ENCODE measurements at places on chromosomes 1 and 21.

DNA sequence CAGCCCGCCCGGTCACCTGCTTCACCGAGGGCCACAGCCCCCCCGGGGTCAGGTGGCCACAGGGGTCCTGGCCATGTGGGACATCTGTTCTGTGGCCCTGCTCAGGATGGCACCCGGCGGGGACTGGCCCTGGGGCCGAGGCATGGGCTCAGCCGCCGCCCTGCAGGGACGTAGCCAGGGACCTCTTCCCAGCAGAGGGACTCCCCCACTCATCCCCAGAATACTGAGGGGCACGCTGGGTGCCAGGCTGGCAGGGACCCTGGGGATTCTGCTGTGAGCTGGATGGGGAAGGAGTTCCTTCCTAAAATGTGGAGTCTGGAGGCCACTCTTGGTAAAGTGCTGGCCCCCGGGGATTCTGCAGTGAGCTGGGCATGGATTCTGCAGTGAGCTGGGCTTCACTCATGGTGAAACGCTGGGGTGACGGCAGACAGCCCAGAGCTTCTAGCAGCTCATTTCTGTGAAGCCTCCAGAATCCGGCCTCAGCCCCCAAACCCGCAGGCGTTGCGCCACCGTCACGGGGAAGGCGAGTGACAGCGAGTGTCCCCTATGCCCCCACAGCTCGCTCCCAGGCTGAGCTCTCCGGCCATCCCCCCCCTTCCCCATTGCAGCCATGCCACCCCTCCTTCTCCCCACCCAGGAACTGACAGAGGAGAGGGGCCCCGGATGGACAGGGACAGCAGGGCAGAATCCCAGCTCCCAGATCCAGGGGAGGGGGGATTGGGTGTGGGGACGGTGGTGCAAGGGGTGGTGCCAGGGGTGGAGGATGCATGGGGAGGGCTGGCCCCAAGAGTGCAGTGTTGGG lies 1.4 kb downstream of the ITGB2 start:
- peaks cover 7% of the 10 kb centered on the region for H3K36me3 ChIP-seq
- no peak for DNase-seq
- H3K4me3 ChIP-seq, result peak overlapping the region; percentile 76
- H3K27ac ChIP-seq, result peak overlapping the region; percentile 78
- peaks cover 13% of the 10 kb centered on the region for H3K4me1 ChIP-seq

GRCh38 chr1:41101950-41102607 lies 80.6 kb upstream of the SLFNL1 start:
- H3K4me1 ChIP-seq, result peaks cover 4% of the 10 kb centered on the region
- H3K27me3 ChIP-seq, result no peaks in the 10 kb centered on the region
- H3K27ac ChIP-seq, result no peak overlapping the region
- H3K4me3 ChIP-seq, result no peak overlapping the region

GRCh38 chr1:205748403-205749233 lies 1.4 kb downstream of the NUCKS1 start:
- no peaks in the 10 kb centered on the region for H3K27me3 ChIP-seq
- no peak for DNase-seq
- H3K4me3 ChIP-seq, result peak overlapping the region; percentile 90
- peaks cover 4% of the 10 kb centered on the region for H3K4me1 ChIP-seq
- H3K27ac ChIP-seq, result peak overlapping the region; percentile 99

DNA sequence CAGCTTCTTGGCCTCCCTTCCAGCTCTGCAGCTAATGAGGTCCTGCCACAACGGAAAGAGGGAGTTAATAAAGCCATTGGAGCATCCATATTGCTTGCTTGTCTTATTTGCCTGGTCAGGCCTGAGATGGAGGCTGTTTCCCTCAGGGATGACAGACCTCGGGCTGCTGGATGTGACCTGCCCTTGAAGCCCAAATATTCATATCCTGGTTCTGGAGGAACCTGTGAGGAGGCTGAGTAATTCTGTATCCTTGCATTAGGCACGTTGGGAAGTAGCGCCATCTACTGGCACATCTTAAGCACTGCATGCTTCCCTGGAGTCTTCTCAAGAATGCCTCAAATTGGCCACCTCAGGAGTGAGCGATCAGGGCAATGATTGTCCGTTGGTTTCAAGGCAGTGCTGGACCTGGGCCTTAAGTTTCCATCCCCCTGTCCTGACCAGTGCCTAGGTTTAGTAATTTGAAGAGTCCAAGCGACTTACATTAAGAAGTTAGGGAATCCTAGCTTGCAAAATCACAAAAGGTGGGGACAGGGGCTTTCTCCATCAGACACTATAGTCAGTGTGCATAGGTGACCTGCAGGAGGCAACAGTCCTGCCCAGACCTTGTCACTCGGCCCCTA lies 13.8 kb upstream of the NASP start:
- no peak for DNase-seq
- peaks cover 22% of the 10 kb centered on the region for H3K36me3 ChIP-seq

DNA sequence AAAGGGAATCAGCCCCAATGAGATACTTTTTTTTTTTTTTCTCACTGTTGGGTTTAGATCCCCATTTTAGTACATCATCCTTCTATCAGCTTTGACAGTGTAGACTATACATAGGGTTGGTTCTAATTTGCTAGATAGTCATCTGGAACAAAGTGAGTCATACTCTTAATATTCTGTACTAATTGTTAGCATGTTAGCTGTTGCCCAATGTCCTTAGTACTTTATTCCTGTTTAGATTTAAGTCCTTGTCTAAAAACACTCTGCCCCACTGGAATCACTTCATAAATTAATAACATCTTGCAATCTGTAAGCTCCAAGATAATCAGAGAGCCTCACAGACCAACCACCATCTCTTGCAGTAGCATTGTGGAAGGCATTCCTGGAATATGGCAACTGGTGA lies 209.8 kb upstream of the KIAA0040 start:
- no peaks in the 10 kb centered on the region for H3K27me3 ChIP-seq
- no peaks in the 10 kb centered on the region for H3K4me1 ChIP-seq
- no peak for DNase-seq
- no peaks in the 10 kb centered on the region for H3K36me3 ChIP-seq

DNA sequence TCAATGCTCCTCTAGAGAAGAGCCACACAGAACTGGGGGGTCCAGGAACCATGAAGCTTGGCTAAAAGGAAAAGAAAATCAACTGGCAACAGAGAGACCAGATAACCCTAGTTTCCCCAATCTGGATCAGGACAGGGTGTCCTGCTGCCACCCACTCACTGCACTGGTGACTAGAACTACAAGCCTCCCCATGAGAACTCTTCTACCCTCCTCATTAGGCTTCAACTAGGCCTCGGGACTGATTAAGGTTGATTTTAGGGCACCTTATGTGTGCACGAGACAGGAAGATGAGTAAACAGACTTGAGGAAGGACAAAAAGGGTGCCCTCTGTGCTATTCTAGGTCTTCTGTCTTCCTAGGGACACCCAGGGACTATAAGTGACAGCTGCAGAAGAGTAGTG lies 2.3 kb upstream of the SF3B4 start:
- peaks cover 10% of the 10 kb centered on the region for H3K4me1 ChIP-seq
- H3K36me3 ChIP-seq, result peaks cover 7% of the 10 kb centered on the region
- H3K27ac ChIP-seq, result no peak overlapping the region

- H3K27ac ChIP-seq, result no peak overlapping the region
- no peaks in the 10 kb centered on the region for H3K27me3 ChIP-seq
- H3K4me1 ChIP-seq, result peaks cover 12% of the 10 kb centered on the region
- H3K36me3 ChIP-seq, result peaks cover 1% of the 10 kb centered on the region
These were observed 4.3 kb upstream of the SLX9 start for GRCh38 chr21:44935533-44935927.

DNA sequence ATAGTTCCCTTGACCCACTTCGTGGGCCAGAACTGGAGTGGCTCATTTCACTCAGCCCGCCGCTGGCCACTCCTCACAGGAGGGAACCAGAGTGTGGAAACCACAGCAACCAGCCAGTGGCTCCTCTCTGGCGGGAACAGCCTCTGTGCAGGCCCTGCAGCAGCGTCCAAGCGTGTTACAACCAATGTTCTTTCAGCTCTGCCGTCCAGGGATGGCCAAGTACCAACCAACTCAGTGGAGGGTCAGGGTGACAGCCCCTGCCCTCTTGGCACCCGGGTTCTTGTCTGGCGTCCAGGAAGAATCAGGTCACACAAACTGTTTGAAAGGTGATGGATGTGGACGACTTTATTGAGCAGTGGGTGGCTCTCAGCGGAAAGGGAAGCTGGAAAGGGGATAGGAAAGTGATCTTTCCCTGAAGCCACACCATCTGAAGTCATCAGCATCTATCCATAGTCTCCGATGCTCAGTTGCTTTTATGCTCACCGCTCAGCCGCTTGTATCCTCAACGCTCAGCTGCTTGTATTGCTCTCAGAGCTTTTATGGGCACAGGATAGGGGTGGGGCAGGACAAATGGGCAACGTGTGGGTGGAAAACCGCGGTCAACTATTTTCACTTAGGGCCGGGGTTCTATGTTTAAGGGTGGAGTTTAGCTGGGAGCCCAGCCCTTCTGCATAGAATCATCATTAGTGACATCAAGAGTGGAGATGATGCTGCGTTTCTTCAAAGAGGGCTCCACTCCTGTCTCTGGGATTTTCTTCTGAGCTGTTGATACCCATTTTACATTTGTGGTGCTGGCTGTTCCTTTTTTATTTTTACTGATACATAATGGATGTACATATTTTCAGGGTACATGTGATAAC lies 250.2 kb downstream of the RRAGC start:
- no peak for DNase-seq
- H3K4me1 ChIP-seq, result no peaks in the 10 kb centered on the region
- H3K36me3 ChIP-seq, result no peaks in the 10 kb centered on the region
- peaks cover 3% of the 10 kb centered on the region for H3K27me3 ChIP-seq

GRCh38 chr1:26726784-26727183 lies 31.0 kb downstream of the ARID1A start:
- no peak overlapping the region for H3K27ac ChIP-seq
- no peak overlapping the region for H3K4me3 ChIP-seq
- DNase-seq, result no peak
- H3K27me3 ChIP-seq, result no peaks in the 10 kb centered on the region

- H3K27ac ChIP-seq, result no peak overlapping the region
- DNase-seq, result no peak
- no peaks in the 10 kb centered on the region for H3K27me3 ChIP-seq
- H3K4me3 ChIP-seq, result no peak overlapping the region
- no peaks in the 10 kb centered on the region for H3K4me1 ChIP-seq
These were observed 12.2 kb upstream of the TRNAU1AP start for GRCh38 chr1:28540651-28541050.

- no peaks in the 10 kb centered on the region for H3K27me3 ChIP-seq
- no peak overlapping the region for H3K4me3 ChIP-seq
- H3K27ac ChIP-seq, result no peak overlapping the region
- H3K4me1 ChIP-seq, result peaks cover 9% of the 10 kb centered on the region
- H3K36me3 ChIP-seq, result no peaks in the 10 kb centered on the region
These were observed 26.1 kb downstream of the PRKACB start for GRCh38 chr1:84170171-84170570.

GRCh38 chr1:218835609-218836008 lies 338.1 kb upstream of the LYPLAL1 start:
- no peaks in the 10 kb centered on the region for H3K4me1 ChIP-seq
- H3K4me3 ChIP-seq, result no peak overlapping the region
- H3K36me3 ChIP-seq, result no peaks in the 10 kb centered on the region
- no peak overlapping the region for H3K27ac ChIP-seq
- no peak for DNase-seq
- no peaks in the 10 kb centered on the region for H3K27me3 ChIP-seq

- H3K4me1 ChIP-seq, result no peaks in the 10 kb centered on the region
- no peak overlapping the region for H3K4me3 ChIP-seq
- no peak for DNase-seq
- no peak overlapping the region for H3K27ac ChIP-seq
- peaks cover 21% of the 10 kb centered on the region for H3K36me3 ChIP-seq
These were observed 22.7 kb downstream of the RBM15 start for GRCh38 chr1:110361856-110362255.

DNA sequence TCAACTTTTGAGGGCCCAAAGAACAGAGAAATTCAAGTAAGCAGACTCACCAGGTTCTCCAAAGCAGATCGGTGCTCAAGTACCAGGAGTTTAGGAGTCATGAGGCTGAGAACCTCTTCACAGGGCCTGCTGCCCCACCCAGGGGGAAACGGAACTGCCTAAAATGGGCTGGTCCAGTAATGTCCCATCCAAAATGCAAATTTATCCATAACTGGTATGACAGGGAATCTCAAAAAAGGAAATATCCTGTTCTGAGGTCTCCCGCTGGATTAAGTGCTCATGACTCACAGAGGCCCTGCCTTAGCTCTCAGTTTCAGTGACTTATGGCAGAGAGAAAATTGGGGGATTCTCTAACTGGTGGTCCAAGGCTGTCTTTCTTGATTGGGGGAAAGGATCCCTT lies 9.3 kb downstream of the SPRR2G start:
- H3K27ac ChIP-seq, result no peak overlapping the region
- no peak overlapping the region for H3K4me3 ChIP-seq
- DNase-seq, result no peak
- H3K36me3 ChIP-seq, result no peaks in the 10 kb centered on the region
- H3K4me1 ChIP-seq, result no peaks in the 10 kb centered on the region

- H3K36me3 ChIP-seq, result no peaks in the 10 kb centered on the region
- H3K27ac ChIP-seq, result no peak overlapping the region
- no peaks in the 10 kb centered on the region for H3K27me3 ChIP-seq
- no peak for DNase-seq
These were observed 1528.0 kb upstream of the TPTE start for GRCh38 chr21:8993284-8993942.

DNA sequence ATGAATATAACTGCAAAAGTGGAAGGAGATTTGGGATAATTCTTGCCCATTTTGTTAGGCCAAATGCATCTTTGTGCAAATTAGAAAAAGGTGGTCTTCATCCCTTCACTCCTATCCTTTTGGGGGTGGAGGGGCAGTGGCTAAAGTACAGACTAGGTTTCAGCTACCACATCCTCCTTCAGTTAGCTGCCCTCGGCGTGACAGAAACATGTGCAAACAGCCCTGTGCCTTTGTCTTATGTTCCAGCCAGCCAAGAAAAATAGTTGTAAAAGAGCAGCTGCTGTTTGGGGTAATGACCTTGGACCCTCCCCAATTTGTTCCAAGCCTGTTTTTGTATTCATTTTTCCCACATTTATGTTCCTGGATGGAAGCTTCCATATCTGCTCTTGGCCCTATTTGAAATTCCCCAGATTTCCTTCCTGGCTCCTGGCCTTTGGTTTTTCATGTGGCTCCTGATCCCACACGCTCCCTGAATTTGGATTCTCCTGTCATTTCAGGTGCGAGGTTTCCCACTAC lies 8.3 kb upstream of the LGALS8 start:
- H3K36me3 ChIP-seq, result no peaks in the 10 kb centered on the region
- no peak for DNase-seq
- H3K27me3 ChIP-seq, result no peaks in the 10 kb centered on the region
- no peak overlapping the region for H3K27ac ChIP-seq
- H3K4me1 ChIP-seq, result no peaks in the 10 kb centered on the region

DNA sequence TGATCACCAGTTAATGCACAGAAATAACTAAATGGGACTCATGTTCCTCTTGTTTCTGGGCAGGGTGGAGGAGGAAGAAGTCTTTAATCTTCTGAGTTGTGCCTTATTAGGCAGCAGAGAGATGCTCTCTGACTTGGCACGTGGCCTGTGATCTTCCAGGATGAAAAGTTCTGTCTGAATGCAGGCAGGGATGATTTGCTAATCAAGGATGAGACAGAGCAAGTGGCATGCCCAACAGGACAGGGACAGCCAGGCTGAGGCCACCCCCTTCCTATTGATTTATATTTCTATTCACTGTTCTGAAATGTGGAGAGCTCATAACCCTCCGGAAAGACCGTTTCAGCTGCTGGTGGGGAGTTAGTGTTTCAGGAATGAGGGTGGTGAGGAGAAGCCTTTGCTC lies 477.8 kb upstream of the CAMK1G start:
- no peak overlapping the region for H3K4me3 ChIP-seq
- H3K4me1 ChIP-seq, result peaks cover 58% of the 10 kb centered on the region
- H3K27me3 ChIP-seq, result no peaks in the 10 kb centered on the region
- H3K27ac ChIP-seq, result peak overlapping the region; percentile 12

Data from GM12878 (cell line).